ENCODE measurements at places on chromosomes 16 and 17.

GRCh38 chr16:83900571-83900970 lies 1.7 kb downstream of the MLYCD start:
- DNase-seq: no peak

DNA sequence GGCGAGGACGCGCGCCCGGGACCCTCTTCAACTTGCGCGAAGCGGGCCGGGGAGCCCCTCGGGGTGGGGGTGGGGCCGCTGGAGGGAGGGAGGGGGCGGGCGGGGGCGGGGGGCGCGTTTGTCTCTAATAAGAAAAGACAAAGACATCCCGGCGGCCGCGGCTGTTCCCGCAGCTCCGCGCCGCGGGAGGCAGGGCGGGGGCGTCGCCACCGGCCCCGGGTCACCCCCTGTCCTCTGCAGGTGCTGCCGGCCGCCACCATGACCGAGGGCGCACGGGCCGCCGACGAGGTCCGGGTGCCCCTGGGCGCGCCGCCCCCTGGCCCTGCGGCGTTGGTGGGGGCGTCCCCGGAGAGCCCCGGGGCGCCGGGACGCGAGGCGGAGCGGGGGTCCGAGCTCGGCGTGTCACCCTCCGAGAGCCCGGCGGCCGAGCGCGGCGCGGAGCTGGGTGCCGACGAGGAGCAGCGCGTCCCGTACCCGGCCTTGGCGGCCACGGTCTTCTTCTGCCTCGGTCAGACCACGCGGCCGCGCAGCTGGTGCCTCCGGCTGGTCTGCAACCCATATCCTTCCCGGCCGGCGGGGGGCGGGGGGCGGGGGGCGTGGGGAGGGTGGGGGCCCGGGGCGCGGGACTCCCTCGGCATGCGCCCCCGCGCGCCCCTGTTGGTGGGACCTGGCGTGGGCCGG lies 714 bp downstream of the CACNA1H start:
- DNase-seq: no peak

DNA sequence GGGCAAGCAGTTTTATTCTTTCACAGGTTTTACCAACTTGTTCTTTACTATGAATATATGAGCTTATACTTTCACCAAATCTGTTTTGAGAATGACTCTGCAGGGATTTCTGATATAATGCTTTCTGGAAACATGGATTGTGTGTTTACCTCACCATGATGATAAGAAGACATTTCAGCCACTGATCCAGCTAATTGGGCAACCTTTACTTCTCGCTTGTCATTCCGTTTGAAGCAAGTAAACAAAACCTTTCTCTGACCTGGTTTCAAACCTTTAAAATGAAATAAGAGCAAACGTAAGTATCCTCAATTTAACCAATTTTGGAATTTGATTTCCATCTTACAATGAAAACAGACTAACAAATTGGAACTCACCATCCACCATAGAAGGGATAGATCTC lies 13.7 kb downstream of the TOP2A start:
- no peak for DNase-seq

DNA sequence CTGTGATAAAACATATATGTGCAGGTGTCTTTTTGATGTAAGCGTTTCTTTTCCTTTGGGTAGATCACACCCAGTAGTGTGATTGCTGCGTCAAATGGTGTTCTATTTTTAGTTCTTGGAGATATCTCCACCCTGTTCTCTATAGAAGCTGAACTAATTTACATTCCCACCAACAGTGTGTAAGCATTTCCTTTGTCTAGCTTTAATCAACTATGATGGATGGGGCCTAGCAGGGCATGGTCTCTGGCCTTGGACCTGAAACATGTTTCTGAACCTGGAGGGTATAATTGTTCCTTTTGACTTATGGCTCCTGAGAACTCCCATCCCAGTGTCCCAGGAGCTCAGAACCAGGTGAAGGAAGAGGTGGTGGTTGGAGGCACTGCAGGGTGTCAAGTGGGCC lies 93.9 kb downstream of the HAPSTR1 start:
- no peak for DNase-seq

DNA sequence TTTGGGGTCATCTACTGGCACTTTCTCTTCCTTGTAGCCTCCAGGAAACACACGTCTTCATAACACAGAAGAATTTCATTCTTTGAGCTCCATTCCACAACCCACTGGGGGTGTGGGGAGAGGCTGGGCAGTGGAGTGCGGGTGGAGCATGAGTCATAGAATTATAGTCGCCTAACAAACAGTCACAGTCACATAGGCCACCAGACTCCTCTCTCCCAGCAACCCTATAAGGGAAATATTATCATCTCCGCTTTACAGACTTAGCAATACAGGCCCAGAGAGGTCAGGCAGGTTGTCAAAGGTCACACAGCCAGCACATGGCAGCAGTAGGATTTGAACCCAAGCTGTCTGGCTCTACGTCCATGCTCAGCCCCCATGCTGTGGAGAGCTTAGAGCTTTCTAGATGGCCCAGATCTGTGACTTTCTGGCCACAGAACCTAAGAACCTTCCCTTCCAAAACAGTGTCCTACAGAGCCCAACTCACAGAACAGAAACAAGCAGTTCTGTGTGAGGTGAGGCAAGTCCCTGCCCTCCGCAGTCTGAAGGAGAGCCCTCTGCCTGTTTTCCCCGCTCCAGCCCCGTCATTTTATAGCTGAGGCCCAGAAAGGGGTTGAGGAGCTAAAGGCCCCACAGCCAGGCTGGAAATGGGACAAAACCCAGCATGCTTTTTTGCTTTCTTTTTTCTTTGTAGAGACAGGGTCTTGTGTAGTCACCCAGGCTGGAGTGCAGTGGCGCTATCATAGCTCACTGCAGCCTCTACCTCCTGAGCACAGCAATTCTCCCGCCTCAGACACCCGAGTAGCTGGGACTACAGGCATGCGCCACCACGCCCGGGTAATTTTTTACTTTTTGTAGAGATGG lies 10.7 kb upstream of the LITAF start:
- DNase-seq: no peak
